ENCODE measurements at places on chromosomes 4 and X. TPM values are rescaled to one million over a fixed set of nuclear protein-coding genes. Genes with fewer than 3 reads are reported as not detected.

GRCh38 chr4:186017801-186018200 is 51.2 kb upstream of the TLR3 start:
- DNase-seq = no peak

- DNase-seq = peak; percentile 9
Measured at GRCh38 chr4:32569861-32570260, 1849.7 kb downstream of the PCDH7 start.

DNA sequence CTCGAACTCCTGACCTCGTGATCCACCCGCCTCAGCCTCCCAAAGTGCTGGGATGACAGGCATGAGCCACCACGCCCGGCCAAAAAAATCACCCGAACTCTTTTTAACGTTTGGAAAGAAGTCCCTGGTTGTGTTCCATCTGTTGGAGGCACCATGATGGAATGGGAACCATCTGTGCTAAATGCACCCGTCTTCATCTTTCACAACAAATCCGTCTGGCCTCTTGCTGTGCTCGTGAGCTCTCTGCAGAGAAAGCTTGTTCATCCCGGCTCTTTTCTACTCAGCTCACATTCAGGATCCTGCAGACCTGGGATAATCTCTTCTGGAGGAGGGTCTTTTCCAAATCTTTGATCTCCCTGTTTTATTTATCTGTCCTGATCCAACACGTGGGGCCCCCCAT is 188.8 kb downstream of the CRLF2 start:
- DNase-seq = no peak

DNA sequence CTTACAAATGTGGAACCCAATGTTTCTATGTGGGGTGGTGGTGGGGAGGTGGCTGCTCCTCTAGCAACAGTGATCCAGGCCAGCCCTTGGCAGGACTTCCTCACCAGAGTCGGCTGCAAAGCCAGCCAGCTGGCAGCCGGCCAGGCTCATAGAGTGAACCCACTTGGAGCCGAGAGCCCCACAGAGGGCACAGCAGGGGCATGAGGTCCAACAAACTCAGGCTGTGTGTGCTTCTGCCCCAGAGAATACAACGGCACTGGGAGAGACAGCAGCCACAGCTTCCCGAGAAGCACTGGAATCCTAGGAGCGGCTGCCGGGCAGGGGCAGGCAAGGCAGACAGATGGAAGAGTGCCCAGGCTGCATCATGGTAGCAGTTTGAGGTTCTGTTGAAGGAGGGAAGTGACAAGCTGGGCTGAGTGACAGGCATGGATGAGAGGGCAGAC is 23.5 kb upstream of the SOWAHD start:
- DNase-seq = peak; percentile 53

DNA sequence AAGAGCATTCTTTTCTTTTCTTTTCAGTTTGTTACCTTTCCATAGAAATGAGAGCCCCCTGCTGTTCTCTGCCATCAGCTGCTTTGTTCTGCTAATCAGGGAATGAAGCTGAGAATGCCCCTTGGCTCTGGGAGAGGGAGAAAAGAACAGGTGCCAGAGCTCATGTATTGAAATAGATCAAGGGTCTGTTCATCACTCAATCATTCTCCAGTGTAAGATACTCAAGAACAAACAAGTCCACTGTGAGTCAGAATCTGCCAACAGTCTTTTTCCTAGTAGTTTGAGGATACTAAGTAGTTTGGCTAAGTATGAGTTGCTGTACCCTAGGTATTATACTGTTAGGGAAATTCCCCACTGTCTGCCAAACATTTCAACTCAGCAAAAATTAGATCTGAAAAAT is 144.3 kb downstream of the RTL3 start:
- peak; percentile 53 for DNase-seq

GRCh38 chr4:159979953-159980352 is 877.1 kb downstream of the RAPGEF2 start:
- no peak for DNase-seq

DNA sequence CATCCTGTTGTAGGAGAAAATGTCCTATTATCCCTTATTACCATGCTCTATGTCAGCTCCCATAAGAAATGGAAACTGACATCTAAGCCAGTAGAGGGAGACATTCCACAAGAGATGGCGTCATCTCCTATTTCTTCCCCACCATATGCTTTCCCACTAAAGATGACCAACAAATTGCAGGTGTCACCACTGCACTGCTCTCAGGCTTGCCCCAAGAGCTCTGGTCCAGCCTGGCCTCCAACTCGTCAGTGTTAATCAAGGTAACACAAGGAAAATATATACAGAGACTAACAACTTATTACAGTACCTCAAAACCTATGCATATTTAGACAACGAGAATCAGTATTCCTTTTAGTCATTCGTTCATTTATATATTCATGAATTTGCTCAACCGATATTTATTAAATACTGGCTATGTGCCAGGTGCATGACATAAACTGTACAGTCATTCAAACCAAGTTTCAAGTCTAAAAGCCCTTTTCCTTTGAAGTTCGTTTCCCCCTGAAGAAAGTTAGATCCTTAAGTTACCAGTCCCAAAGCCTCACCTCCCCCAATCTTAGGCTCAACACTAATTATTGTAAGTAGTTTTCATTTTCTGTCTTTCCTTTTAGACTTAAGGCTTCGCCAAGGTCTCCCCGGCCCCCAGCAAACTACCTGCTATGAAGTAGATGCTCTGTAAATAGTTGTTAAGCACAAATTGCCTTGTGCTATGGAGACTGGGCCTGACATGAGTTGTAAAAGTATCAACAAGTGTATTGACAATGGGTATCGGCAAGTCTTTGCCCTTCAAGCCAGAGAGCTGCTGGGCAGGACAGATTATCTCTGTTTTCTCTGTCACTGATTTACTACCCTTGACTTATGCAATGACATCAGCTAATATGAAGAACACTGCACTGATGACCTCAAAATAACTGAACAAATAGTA is 3.1 kb upstream of the FGB start:
- DNase-seq = peak; percentile 16

The FAM120C gene
- 9.8 TPM for total RNA-seq

GRCh38 chr4:94870146-94870545 is 112.4 kb downstream of the BMPR1B start:
- DNase-seq = no peak

The C1GALT1C1 gene
- total RNA-seq = 28.1 TPM

The KLHL13 gene
- total RNA-seq = 90.3 TPM

GRCh38 chr4:100345585-100345984 is 155.3 kb upstream of the DDIT4L start:
- DNase-seq = no peak

- no peak for DNase-seq
Measured at GRCh38 chr4:126733301-126733700, 899.5 kb upstream of the INTU start.

The CYSLTR1 gene
- total RNA-seq = 8.4 TPM

The ATOH1 gene
- not detected for total RNA-seq

The NRK gene
- 256 TPM for total RNA-seq

DNA sequence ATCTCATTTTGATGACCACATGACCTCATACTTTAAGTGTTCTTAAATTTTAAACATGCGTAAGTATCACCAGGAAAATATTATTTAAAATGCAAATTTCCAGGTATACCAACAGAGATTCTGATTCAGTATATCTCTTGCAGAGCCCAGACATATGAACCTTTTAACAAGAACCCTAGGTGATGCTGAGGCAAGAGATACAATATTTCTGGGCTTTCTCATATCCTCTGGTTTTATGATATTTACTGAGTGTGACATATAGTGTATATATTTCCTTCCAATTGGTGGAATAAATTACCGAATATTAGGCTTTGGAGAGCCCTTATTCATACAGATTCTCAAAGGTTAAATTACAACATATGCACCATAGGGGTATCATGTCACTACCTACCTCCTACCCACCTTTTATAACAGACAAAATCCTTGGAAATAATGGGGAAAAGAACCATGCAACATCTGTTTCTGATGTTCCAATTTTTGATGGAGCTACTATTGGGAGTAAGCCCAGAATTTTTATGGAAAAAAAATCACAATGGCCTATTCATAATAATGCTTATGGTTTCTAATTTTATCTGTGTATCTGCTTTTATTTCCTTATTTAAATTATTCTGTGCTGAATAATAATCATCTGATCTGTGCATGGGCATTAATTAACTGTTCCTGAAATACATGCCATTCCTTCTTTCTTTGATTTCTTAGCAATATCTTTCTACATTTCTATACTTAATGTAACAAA is 27.1 kb downstream of the KCTD8 start:
- no peak for DNase-seq

DNA sequence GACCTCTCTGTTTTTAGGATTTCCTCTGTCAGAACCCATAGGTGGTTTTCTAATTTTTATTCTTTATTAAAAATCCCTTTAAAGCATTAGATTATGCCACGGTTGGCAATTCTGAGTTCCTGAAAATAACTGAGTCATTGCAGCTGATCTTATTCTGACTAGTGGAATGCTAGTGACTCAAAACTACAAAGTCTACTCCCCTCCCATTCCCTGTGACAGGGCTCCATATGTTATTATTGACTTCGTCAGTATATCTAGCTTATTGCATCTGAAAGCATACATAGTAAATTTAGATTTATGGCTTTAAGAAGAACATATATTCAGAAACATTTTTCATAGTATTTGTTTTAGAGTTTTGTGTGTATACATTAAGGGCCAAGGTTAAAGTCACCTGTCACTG is 38.5 kb downstream of the HERC3 start:
- DNase-seq = no peak
